Stimulated activated effector memory CD8-positive, alpha-beta T cell treated with anti-CD3 and anti-CD28 coated beads, Interleukin-12 subunit alpha, Interleukin-12 subunit beta, amount 100 ng/mL, for 72 hours (primary cell): ENCODE measurements at places on chromosomes 5 and 9.

DNA sequence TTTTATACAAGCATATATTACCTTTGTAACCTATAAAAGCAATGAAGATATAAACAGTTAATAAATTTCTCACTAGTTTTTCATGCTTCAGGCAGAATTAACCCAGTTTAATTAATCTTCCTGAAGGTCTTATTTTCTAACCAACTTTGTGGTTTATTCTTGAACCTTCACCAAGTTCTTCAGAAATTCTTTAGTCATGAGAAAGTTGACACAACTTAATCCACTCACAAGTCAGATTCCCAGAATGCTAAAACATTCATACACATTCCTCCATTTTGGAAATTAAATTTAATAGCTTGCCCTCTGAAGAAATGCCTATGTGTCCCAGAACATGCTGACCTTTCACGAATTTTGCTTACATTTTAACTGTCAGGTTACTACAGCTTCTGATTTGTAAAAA lies 105.4 kb upstream of the PAM start:
- no peak for DNase-seq

GRCh38 chr9:118929287-118929686 lies 439.9 kb downstream of the BRINP1 start:
- no peak for DNase-seq

- DNase-seq, result no peak
Observed at GRCh38 chr5:89662499-89662898, 747.1 kb downstream of the CETN3 start.

DNA sequence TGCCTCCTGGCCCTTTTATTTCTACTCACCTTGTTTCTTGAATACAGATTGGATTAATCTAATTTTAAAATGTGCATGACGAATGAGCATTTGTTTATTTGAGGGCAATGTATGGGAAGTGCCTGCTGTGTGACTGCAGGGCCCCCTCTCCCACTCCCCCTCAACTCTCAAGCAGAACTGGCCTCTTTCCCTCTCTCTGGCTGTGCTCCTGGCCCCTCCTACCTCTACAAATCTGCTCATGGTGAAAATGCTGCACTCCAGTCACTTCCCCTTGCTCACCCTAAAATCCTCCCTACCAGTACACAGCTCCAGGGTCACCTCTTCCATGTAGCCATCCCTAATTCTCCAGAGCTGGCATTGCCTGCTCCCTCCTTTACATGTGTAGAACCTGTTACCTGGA lies 17.2 kb upstream of the NDST1 start:
- DNase-seq, result no peak
